ENCODE measurements at places on chromosomes 5 and 9.

DNA sequence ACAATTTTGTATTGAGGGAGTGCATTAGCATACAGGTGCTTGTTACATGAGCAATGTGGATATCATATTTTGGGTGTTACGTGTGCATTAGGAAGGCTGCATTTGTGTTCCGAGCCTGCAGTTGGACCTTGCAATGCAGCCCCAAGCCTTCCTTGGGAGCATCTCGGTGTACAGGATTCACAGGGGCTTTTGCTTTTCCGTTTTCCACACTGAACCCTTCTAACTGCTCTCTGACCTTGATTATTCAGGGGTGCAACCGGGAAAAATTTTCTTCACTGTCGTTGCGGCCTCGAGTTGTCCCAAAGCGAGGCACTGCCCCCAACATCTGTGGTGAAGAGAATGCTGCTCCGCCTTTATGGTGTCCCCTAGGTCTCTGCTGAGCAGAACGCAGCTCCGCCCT lies 80.1 kb upstream of the PLEKHG4B start:
- DNase-seq = no peak

DNA sequence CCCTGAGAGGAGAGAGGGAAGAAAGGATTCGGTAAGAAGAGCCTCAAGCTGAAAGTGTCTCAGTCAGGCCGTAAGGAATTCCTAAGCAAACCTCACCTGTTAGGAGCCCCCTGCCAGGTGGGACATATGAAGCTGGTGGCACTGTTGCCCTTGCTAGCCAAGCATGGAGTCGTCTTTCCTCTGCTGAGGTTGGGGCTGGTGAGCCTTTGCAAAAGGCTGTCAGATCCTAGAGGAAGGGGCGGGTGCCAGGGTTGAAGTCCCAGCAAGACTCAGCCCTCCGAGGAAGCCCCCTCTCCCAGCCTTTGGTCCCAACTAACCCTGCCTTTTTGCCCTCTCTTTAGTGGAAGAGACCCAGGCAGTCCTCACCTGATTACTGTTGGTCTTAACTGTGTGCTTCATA lies 5.5 kb upstream of the SMIM32 start:
- no peak for DNase-seq

GRCh38 chr9:135582541-135582940 lies 21.0 kb downstream of the PAEP start:
- no peak for DNase-seq

- no peak for DNase-seq
Observed at GRCh38 chr9:18499980-18500379, 26.0 kb downstream of the ADAMTSL1 start.

DNA sequence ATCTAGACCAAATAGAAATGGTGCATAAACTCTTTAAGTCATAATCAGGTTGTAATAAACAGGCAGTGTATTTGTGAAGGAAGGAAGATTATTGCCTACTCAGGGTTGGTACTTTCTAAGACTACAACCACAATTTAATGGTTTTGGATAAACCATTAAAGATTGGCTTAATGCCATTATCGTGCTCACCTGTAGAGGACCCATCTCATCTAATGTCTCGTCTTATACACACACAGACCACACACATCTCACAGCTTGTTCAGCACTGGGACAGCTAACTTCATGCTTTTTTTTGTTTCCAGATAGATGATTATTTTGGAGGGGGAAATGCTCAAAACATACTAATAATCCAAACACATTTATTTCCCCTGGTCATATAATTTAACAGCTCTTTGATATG lies 175.7 kb upstream of the SLC12A2 start:
- DNase-seq = no peak

- DNase-seq = no peak
Observed at GRCh38 chr9:120970244-120970643, 43.6 kb upstream of the TRAF1 start.

- peak; percentile 77 for DNase-seq
Observed at GRCh38 chr5:67268231-67269021, 71.8 kb upstream of the CD180 start.

- no peak for DNase-seq
Observed at GRCh38 chr5:153513156-153513555, 22.7 kb downstream of the GRIA1 start.

- no peak for DNase-seq
Observed at GRCh38 chr9:6109571-6109970, 94.1 kb upstream of the RANBP6 start.

- no peak for DNase-seq
Observed at GRCh38 chr5:55308254-55308836, 556 bp downstream of the MTREX start.

DNA sequence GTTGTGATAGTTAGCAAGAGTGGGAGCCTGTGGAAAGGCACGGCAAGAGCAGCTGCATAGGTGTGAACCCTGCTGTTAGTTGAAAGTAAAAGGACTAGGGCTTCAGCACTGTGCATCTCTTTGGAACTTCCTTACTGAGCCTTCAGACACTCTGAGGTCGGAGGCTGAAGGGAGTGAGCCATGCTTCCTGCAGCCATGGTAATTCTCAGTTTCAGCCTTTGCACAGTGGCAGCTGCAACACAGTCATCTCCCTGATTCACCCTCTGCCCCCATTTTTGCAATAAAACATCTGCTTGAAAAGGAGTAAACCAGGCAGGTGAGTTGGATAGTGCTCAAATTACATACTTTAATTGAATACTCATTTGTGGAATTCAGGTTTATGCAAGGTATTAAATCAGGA lies 6.5 kb upstream of the TLE4 start:
- DNase-seq = no peak

GRCh38 chr9:79383096-79383495 lies 188.7 kb upstream of the TLE4 start:
- no peak for DNase-seq

DNA sequence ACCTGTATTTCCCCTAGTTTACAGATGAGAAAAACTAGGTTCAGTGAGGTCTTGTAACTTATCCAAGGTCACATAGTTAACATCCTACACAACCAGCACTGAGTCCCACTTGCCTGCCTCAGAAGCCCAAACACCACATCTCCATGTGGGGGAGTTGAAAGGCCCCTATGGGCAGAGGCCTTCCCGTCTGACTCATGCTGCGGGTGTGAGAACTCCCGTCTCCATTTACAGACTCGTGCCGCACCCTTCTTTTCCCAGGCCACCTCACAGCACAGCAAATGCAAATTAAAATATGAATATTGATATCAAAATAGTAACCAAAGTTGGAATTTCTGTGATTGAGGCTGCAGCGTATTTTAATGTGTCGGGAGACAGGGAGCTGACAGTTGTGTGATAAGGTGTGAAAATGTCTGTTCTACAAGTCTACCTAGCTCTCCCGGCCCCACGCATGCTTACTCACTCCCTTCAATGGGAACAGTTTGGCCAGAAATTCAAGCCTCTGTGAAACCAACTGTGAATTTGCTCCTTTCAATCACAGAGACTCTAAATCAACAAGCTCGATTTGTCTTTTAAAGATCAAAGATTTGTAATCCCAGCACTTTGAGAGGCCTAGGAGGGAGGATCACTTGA lies 90.1 kb downstream of the CRB2 start:
- DNase-seq = no peak

- DNase-seq = peak; percentile 43
Observed at GRCh38 chr5:68239487-68239886, 23.9 kb downstream of the PIK3R1 start.

- no peak for DNase-seq
Observed at GRCh38 chr5:169803077-169803981, 166.3 kb downstream of the DOCK2 start.

DNA sequence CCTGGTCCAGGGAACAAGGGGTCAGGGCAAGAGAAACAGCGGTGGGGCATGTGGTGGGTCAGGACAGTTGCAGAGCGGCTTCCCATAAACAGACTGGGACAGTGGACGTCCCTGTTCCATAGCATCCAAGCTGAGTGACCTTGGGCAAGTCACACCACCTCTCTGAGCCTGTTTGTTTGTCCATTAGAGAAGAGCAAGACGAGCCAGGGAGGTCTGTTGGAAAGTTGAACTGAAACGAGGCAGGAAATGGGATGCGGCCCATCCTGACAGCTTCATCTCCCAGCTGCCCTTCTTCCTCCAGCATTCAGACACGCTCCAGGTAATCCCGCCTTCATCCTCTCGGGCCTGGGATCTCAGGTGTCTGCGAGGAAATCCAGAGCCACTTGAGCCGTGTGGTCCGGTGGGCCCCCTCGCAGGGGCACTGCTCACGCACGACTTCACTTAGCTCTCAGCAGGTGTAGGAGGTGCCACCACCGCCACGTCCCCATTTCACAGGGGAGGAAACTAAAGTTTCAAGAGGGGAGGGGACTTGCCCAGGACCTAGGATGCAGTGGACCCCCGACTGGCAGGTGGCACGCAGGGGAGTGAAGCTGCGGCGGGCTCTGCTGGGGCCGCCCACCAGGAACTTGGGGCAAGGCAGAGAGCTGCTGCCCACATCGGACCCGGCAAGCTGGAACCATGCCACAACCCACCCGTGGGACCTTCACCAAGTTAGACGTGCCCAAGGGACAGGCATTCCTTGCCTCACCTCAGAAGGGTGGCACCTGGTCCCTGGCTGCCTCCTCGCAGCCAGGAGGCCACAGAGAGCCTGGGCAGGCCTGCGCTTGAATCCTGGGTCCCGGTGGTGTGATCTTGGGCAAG lies 13.0 kb downstream of the PTGES2 start:
- no peak for DNase-seq

DNA sequence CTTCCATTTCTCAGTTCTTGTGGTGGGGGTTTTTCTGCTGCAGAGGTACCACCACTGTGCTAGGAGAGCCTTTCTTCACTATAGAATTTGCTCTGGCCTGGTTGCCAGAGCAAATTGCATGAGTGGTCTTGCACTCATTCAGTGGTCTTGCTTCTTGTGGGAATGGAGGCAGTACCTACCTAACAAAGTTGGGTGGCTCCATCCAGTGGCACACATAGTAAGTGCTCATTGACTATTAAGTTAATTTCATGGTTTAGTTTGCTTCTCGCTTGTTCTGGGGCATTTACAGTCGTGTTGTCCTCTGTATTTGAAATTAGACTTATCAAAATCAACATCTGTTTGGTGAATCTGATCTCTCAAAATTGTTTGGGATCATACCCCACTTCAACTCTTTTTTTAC lies 23.0 kb downstream of the SLC28A3 start:
- no peak for DNase-seq

DNA sequence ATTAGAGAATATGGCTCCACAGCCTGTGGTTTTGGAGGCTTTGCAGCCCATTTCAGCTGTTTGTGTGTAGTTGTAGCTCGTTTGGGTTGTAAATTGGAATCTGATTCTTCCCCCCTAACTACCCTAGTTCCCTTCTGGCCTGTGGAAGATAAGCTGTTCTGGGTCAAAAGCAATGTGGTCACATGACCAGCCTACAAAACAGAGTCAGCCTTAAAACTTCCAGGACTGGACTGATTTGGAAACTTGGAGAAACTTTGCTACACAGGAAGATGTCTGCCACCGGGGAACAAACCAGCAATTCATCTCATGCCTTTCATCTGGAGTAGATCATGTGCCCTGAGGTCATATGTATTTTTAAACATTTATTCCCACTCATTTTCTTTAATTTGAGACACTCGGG lies 83.8 kb downstream of the DAPK1 start:
- no peak for DNase-seq

- no peak for DNase-seq
Observed at GRCh38 chr9:96302021-96302420, at the start of gene HSD17B3. TSS of gene HSD17B3 (minus strand) at chr9:96302176. CDS start at chr9:96302104, 72 bp downstream.

- no peak for DNase-seq
Observed at GRCh38 chr5:52825826-52826225, 38.1 kb downstream of the ITGA1 start.

GRCh38 chr5:13624283-13625074 lies 320.0 kb downstream of the DNAH5 start:
- no peak for DNase-seq

GRCh38 chr5:169656125-169656901 lies 19.2 kb downstream of the DOCK2 start:
- no peak for DNase-seq

DNA sequence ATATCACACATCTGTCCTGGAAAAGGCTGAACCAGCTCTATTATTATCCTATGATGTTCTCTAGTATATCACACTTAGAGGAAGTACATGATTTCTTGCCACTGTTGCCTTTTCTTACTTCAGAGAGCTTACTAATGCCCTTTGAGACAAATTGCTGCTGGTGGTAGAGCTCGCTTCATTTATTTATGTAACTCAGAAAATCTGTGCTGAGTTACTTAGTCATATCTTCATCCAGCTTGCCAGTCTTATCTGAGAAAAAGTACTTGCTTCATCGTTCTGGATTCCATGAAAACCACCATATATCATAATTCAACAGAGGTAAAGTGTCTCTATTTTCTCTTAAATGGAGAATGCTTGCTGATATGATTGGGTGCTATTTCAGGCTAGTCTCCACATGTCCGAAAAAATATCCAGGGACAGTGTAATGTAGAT lies 26.6 kb downstream of the PTPDC1 start:
- DNase-seq = no peak

DNA sequence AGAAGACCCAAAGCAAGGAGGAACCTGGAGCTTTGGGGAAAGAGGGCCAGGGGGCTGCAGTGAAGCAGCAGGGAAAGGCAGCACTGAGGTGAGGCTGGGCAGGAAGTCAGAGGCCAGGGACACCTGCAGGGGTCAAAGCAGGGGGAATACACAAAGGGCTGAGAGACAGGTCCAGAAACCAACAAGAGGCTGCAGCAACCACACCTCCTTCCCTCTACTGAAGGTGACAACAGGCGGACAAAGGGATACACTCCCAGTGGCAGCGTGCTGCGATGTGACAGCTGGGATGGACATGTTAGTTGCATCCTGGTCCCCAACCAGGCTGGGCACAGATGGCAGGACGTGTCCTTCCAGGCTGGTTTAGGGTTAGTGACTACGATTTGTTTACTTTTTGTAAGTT lies 12.6 kb downstream of the CFAP77 start:
- no peak for DNase-seq

DNA sequence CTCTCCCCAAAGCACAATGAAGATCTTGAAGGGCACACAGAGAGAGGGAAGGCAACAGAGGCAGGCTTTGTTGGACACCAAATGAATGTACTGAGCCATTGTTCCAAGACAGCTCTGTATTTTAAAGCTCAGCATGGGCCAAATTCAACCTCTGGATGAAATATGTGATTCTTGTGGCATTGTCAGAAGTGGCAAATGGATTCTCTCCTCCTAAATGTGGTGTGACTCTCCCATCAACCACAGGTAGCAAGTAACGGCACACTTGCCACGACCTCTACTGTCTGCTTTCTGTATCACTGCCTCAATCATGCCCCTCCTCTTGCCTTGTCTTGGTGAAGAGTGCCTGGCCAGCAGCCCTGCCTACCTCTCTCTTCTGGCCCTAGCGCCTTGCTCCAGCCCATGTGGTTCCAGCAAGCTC lies 6.1 kb upstream of the MOB3B start:
- no peak for DNase-seq

DNA sequence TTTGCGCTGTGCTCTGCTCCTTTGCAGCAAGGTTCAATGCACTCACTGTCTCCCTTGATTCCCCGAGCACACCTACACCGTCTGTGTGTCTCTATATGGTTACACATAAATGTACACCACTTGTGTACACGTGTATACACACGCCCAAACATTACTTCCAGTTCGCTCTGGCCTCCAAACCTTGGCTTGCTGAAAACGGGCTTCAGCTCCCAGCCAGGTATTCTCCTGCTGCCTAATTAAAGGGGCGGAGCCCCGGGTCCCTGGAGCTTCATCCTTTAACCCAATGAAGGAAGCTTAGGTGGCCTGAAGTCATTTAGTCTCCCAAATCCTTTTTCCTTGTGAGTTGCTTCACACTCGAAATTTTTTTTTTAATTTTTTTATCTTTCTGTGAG lies 4.6 kb downstream of the ISL1 start:
- no peak for DNase-seq

All from hypothalamus (tissue), 51 donors.